ENCODE measurements at places on chromosomes 6 and 20.

DNA sequence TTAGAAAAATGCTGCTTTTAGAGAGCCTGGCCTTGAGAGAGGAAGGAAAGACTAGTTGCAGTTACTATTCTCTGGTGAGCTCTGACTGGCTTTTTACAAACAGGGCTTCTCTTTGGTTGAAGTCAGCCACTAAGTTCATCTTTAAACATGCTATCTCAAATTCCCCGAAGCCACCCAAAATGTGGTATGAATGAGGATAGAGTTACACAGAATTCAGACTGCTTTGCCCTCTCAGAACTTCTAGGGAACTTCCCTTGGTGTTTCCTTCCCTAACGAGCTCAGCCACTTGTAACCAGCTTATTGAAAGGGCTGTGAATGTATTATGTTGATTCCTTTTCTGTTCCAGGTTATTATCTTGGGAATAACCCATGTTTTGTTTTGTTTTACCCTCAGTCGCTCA lies 73.5 kb downstream of the EFHC1 start:
- DNase-seq = no peak

DNA sequence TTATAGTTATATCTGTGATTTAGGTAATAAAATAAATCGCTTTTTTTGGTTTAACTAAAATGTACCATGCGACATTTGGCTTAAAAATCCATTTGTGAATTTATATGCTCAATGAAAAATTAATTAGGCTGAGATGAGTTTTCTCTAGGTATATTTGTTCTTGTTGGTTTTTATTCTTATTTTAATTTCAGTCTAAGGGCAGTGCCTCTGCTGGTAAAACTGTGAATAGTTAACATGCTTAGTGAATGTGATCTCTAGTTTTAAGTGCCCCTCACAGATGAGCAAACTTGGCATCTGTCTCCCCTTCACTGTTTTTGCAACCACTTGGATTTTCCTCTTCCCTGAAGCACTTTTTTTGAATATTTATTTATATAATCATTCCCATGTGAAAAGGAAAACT lies 822.7 kb downstream of the GRIK2 start:
- DNase-seq = no peak

DNA sequence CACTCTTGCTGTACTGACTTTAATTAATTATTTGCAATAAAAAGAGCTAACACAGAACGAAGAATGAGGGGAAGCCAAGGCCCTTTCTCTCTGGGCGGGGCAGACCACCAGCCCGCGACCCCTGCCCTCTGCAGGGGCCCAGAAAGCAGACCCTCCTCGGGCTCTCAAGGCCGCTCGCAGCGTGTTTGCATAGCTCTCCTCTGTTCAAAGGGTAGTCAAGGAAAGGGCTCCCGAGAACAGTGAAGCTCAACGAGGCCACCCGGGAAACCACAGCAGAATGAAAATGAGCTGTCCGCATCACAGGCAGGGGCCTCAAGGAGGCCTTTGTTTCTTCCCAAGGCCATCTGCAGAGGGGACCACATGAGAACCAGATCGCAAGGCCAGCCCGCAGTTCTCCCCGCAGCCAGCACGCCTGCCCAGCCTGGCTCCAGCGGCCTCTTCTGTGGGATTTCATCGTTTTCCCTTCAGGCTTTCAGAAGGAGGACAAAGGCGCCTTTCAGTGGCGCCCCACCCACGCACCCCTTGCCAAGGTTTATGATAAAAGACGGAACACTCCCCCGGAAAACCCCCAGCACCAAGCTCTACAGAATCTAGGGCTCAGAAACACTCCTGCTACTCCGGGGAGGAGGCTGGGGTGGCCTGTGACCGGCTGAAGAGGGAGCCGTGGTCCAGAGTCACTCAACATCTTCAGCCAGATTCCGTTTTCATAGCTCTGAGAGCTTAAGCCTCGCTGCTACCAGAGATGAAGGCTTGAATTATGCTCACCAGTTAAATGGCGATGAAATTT lies 25.3 kb downstream of the ACSS1 start:
- DNase-seq = no peak

GRCh38 chr20:11753155-11753554 lies 164.5 kb upstream of the BTBD3 start:
- no peak for DNase-seq

DNA sequence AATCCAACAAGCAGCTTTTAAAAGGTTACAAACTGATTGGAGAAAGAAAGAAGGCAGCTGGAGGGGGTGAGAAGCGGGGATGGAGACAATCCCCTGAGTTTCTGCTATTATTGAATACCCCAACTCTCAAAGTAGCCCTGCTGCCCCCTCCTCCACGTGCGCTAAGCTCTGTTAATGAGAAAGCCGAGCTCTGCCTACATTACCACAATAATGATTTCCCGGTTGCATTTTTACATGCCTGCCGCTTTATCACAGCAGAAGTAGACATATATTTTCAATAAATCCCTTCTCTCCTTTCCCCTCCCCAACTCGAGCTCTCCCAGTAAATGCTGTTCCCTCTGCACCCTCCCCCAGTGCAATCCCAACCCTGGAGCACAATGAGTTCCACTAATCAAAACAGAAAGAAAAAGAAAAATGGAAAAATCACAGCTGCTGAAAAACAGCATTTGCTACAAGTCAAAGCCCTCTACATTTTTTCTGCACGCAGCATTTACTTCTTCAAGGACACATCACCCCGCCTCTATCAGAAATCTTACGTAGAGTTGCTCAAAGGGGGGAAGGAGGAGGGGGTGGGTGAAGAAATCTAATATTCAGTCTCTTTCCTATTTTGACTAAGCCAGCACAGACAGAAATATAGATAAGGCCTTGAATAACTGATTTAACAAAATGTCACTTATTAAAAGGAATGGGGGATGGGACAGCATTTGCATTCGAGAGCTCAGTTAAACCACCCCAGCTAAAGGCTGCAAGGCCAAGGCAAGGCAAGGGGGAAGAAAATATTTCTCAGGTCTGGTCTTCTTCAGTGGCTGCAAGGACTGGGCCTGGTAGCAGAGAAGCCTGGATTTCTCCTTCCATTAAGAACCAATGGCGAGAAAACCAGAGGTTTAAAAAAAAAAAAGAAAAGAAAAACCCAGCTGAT lies 10.7 kb downstream of the TRERF1 start:
- no peak for DNase-seq

DNA sequence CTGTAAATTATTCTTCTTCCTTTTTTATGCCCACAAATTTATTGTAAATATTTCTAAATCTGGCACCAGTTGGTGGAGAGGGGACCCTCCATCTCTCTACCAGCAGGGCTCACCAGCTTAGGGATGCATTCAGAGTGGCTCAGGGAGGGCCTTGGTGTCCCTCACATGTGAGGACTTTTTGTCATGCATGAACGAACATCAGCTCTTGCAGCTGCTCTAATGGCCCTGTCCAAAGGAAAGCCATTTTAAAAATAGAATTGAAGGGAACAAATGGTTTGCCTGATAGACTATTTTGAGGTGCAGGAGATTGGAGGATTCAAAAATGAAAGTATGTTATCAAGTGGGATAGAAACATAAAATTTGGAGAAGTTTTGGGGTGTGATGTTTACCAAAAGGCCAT lies 37.5 kb upstream of the KLHL31 start:
- no peak for DNase-seq

DNA sequence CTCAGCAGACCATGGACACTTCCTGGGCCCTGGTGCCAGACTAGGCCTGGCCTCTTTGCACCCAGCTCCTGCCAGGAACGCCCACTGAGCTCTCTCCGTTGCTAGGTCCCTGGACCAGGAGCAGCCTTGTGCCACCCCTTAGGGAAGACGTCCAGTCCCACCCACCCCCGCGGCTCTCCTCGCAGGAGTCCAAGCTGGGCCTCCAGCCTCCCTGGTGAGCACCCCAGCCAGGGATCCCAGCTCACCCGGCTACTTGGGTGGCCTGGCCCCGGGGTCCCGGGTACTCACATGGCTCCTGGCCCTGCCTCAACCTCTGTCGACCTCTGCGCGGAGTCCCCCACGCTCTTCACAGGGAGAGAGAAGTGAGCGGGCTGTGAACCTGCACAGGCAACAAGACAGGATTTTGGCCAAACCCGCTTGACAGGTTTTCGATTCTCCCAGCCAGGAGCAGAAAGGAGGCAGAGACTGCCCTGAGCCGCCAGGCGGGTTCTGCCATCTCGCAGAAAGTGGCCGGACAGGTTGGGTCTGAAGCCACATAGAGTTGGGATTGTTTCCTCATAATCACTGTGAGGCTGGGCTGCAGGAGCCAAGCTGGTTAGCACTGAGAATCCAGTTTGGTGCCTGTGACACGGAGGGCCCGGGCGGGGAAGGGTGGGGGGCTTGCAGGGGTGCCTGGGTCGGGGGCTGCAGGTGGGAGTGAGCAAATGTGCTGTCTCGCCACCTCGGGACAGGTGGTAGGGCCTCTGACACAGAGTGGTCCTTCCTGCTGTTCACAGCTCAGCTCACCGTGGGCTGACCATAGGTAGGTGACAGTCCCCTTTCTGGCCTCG lies at the start of gene RBBP8NL:
RBBP8NL (minus strand) TSS at position 368 of the 830 bp plus-strand sequence. CDS start 7,892 bp downstream, outside the sequence.
- DNase-seq = no peak

- no peak for DNase-seq
These were observed 3.3 kb upstream of the BIRC7 start for GRCh38 chr20:63232235-63233060.

DNA sequence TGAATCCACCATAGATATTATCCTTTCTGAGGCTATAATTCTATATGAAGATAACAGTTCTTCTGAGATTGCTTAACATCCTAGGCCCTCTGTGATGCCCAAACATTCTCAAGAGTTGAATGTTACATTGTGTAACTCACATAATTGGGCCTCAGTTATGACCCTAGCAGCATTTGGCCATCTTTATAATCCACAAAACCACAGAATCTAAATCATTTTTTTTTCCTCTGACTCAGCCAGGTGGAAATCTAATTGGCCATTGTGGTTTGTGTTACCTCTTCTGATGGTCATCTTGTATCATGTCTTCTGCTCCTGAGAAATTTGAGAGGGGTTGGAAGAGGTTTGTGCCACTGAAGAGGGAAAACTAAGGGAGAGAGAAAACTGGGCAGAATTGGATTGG lies 99.5 kb downstream of the LINC00237 start:
- no peak for DNase-seq

- DNase-seq = no peak
These were observed 131.6 kb upstream of the TCF21 start for GRCh38 chr6:133757335-133757734.

- DNase-seq = no peak
These were observed 26.9 kb downstream of the DDX27 start for GRCh38 chr20:49245921-49246740.

GRCh38 chr6:77450924-77451323 lies 12.4 kb downstream of the HTR1B start:
- no peak for DNase-seq

DNA sequence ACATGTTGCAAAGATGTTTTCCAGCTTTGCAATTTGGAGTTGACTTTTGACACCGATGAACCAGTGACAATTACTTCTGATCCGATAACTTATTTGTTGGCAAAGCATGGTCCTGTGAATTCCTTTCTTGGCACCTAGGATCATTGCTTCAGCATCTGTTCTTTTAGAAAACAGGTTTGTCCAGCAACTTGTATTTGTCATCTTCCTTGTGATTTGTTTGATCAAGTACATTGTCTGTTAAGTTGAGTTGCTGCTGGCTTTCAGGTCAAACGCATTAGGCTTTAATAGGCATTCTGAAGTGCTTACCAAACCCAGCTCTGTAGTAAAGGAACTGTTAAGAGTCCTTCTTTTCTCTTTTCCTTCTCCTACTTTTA lies 192.4 kb upstream of the ZNF217 start:
- DNase-seq = no peak

- no peak for DNase-seq
These were observed 115.9 kb downstream of the FYN start for GRCh38 chr6:111757342-111757741.

GRCh38 chr6:24100770-24101155 lies 25.3 kb upstream of the NRSN1 start:
- DNase-seq = no peak

- DNase-seq = no peak
These were observed 132.7 kb downstream of the EDN1 start for GRCh38 chr6:12422848-12423247.

All from activated T-cell treated with anti-CD3 and anti-CD28 coated beads for 48 hours (primary cell).